ENCODE measurements at places on chromosomes 13 and 19.
A peak's percentile ranks its signal among the peaks of the same experiment; 100 is the strongest.

DNA sequence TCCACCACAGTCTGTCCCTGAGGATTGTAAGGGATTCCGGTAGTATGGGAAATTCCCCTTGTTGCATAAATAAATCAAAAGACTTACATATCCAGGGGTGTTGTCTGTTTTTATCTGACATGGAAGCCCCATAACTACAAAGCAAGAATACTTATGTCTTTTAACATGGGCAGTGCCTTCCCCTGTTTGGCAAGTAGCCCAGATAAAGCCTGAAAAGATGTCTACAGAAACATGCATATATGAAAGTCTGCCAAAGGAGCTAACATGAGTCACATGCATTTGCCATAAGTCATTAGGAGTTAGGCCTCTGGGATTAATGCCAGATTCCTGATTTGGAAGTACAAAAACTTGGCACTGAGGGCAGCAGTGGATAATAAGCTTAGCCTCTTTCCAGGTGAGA, 62.1 kb downstream of the ZNF737 start:
- DNase-seq: peak; percentile 19

DNA sequence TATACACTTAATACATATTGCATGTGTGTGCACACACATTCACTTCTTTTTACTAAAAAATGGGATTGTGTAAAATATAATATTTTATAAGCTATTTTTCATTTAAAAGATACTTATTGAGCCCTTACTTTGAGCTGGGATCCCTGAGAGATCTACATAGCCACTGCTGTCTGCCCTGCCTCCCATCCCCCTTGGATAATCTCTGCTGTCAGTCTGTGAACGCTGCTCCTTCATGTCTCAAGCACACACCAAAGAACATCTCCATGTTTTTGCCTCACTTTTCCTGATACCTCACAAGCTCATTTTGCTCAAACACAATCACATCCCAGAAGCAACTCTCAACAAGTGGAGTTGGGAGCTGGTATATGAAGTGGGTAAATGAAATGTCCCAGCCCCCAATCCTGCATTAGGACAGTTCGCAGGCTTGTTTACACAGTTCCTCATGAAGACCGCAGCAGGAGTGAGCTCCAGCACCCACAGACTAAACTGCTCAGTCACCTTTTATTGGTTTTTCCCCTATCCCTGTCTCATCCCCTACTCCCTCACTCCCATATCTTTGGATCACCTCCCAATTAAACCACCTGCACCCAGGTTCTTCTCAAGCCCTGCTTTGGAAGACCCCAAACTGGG, 108.3 kb upstream of the FRY start:
- no peak for DNase-seq

DNA sequence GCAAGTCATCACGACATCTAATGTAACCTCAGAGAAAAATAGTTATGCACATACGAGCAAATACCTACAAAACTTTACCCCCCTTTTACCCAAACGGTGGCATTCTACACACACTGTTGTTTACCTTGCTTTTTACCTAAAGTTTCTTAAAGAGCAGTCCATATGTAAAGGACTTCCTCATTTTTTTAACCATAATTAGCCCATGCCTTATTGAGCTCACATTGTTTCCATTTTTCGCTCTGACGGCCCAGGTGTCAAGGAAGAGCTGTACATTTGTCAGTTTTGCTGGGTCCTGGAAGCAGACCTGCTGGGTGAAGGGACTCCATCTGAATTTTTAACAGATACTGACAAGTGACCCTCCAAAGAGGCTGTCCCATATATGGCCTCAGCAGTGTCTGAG, 89.4 kb downstream of the STK24 start:
- DNase-seq: no peak

GRCh38 chr19:51116736-51117286, 7.9 kb upstream of the SIGLEC9 start:
- no peak for DNase-seq

GRCh38 chr19:32767951-32768679, 48.5 kb downstream of the TDRD12 start:
- no peak for DNase-seq

DNA sequence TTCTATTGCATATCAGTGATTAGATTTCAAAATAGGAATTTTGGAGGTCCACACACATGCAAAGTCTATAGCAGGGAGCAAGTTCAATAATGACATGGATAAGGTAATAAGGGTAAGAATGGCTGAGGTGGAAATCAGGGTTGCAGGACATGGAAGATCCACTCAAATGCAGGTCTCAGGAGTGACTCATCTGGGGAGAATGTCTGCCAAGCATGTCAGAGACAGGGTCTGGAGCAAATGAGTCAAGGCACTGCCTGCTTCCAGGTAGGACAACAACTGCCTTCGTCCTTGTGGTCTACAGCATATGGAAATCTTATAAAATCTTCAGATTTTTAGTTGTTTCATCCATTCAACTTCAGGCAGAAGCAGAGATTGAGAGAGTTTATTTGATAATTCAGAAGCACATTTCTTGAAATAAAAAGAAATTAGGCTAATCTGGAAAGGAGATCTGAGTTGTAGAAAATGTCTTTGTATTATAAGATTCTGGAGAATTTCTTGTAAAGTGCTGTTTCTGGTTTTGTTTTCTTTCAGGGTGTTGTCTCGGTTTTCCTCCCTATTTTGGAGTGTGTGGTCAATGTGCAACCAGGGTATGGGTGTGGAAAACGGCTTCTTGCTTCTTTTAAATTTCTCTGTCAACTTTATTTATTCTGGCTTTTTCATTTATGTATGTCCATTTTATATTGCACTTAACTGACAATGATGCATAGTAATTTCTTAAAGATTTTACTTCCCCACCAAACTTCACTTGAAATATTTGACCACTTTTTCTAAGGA, 748.8 kb downstream of the LIG4 start:
- DNase-seq: peak; percentile 21

DNA sequence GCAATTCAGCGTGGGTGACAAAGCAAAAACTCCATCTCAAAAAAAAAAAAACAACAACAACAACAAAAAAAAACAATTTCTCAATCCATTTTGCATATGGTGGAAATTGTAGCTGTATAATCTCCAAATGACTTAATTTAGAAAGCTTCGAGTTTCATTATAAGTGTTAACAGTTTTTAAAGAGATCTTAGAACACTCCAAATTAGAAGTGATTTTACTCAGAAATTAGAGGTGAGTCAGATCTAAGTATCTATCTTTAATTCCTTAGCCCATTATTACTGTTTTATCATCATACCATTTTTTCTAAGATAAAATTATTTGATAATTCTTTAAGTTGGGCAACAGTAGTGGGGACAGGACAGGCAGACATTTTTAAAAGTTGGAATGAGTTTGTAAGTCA, 60.5 kb downstream of the ZMYM2 start:
- no peak for DNase-seq

GRCh38 chr19:35524181-35524837, 3.8 kb downstream of the SBSN start:
- DNase-seq: no peak

- no peak for DNase-seq
Measured at GRCh38 chr13:113741191-113741668, 17.8 kb upstream of the TMEM255B start.

DNA sequence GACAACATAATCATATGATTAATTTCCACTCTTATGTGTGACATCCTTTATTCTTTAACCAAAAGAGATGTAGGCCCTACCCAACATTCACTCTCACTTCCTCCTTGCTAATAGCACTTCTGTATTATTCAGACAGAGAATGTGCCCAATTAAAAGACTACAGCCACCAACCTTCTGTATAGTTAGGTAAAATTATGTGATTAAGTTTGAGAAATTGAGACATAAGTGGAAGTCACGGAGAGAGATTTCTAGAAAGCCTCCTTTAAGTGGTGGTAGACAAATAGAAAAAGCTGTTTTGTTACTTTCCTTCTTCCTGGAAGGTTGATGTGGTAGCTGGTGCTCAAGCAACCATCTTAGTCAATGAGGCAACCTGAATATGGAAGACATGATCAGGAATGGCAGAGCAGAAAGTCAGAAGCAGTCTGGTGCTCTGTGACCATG, 14.8 kb downstream of the EPSTI1 start:
- no peak for DNase-seq

GRCh38 chr13:111584101-111584672, 263.7 kb downstream of the TEX29 start:
- DNase-seq: no peak

DNA sequence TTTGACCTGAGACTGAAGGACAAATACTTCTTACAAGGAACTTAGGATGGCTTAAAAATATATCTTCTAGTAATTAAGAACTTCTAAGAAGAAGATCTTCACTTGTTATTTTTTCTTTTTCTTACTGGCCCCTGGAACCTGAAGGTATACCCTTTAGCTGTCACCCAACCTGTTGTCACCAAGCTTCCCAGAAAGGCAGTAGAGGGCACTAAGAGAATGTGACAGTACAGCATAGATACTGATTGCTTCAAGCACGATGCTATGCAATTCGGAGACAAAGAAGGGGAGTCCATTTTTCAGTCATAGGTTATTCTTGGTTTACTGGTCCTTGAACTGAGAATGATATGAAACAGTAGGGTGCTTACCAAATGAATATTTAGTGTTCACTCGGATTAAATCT, 208.3 kb upstream of the PCDH9 start:
- DNase-seq: no peak

GRCh38 chr19:29662604-29663404, 2.5 kb upstream of the PLEKHF1 start:
- DNase-seq: peak; percentile 95

DNA sequence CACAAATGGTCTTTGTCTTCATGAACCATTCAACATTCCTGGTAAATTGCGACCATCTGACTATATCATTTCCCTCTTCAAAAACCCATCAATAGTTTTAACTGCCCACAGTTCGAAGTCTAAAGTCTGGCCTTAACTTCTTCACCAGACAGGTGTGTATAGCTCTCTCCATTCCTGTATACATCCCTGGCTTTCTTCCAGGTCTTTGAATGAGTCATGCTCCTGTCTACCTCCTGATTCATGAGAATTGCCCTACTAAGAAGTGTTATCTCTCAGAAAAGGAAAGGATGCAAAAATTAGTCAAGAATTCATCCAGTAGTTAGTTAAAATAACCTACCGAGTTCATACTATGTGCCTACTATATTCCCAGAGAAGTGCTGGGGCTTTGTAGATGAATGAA, 225.0 kb downstream of the TBC1D4 start:
- no peak for DNase-seq

DNA sequence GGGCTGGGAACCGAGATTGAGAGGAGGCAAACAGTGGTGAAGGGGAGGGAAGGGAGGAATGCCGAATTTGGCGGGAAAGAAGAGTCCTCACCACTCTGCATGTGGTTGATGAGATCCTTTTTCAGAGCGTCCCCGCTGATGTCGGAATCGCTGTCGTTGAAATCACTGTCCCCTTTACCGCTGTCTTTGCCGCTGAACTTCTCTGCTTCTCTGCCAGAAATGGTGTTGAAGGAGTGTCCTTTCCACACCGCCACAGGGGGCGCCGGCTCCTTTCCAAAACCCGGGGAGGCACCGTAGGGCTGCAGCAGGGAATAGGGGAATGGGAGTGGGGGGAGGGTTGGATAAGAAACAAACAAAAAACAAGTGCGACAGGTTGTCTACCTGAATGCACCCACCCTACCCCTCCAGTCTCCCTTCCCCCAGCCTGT, 3.1 kb downstream of the PCDH8 start:
- no peak for DNase-seq

DNA sequence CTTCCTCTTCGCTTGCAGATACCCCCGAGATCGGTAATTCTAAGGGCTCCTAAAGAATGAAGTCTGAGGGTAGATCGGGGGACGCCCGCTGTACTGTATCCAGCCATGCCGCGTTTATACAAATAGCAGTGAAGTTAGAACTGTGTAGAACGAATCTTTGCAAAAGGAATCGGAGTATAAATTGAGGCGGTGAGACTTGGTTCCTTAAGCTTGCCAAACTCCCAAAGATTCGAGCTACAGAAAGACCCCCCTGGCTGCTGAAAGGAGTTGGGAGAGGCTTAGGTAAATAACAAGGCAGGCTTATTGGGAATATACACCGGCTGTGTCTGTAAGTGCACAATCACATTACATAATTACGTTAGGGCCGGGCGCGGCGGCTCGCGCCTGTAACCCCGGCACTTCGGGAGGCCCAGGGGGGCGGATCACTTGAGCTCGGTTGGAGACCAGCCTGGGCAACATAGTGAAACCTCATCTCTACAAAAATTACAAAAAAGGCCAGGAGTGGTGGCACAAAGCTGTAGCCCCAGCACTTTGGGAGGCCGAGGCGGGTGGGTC, 12.2 kb downstream of the TMEM160 start:
- DNase-seq: no peak

DNA sequence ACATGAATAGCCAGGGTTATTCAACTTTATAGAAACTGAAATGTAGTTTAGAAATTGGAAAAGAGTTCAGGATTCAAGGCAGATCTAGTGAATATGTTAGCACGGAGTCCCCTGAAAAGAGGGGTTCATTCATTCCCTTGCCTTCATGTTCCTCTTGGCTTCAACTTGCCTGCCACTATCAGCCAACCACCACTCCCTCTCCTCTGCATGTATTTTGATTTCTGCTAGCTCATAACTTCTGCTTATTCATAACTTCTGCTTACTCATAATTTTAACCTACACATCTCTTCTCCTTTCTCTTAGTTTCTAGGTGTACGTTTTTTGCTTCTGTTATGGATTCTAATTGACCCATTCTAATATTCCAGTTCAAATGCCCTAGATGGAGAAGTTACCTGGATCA, 5.5 kb upstream of the SERTM1 start:
- DNase-seq: no peak

DNA sequence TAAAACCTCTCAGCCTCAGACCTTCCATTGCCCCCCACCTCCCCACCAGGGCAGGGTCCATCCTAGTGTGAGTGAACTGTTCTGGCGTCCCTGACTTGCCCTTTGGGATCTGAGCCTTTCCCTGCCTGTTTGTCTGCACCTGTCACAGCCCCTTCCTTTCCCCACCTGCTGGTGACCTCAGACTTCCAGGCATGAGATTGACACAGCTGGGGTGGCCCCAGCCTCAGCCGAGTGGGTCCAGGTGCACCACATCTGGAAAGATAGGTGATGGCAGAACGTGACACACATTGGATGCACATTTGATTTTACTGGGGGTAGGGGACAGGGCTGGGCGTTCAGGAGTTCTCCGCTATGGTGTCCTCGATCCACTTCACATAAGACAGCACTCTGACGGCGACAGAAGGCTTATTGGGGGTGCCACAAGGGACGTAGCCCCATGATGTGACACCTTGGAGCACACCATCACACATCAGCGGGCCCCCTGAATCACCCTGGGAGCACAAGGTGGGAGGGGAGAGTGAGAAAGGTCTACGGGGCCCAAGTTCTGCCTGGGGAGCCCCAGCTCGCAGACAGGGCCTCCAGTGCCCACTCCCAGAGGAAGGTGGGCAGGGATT, 4.6 kb downstream of the KLK1 start:
- no peak for DNase-seq

- no peak for DNase-seq
Measured at GRCh38 chr13:40428354-40428753, 238.1 kb downstream of the FOXO1 start.
